ENCODE measurements at places on chromosomes 11 and 22.
A peak's percentile ranks its signal among the peaks of the same experiment; 100 is the strongest.

GRCh38 chr22:37165066-37165465, 15.3 kb upstream of the IL2RB start:
- no peak for DNase-seq

DNA sequence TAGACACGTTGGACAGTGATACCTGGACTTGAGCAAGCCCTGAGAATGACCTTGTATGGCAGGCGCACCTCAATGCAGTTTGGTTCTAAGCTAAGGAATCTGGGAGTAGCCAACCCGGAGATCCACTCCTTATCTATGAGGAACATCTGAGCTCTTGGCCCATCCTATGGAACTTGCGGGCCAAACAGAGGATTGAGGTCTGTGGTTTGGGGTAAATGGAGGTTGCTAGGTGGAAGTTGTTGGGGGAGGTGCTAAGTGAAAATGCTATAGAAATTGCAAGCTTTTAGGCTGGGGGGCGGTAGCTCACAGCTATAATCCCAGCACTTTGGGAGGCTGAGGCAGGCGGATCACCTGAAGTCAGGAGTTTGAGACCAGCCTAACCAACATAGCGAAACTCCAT, 8.9 kb downstream of the GDPD5 start:
- peak; percentile 12 for DNase-seq

DNA sequence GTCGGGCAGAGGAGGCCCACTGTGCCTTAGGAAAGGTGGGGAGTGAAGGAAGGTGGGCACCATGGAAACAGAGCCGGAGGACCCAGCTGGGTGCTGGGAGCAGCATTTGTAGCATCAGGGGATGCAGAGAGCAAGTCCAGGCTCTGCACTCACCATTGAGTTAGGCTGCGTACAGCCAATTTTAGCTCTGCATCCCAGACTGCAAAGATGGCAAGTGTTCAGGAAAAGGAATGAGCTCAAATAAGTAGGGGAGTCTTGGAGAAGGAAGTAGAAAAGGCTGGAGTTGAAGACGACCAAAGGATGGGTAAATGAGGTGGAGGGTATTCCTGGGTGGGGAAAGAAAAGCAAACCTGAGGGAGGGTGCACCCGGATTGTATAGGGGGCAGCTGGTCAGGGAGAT, 31.6 kb upstream of the ETS1 start:
- no peak for DNase-seq

GRCh38 chr11:63961608-63962412, 12.6 kb upstream of the COX8A start:
- DNase-seq, result peak; percentile 90

DNA sequence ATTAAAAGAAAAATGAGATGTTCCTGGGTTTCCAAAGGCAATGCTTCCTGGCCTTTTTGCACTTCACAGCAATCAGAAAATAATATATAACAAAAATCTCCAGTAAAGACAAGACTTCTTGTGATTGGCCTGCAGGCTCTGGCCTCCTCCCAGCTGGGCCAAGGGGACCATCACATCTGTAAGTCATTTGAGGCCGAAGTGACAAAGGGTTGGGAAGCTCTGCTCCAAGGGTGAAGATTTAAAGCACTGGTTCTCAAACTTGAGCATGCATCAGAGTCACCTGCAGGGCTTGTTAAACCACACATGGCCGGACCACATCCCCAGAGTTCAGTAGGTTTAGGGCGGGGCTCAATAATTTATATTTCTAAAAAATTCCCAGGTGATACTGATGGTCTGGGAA, 32.1 kb downstream of the ARFGAP2 start:
- DNase-seq, result no peak

DNA sequence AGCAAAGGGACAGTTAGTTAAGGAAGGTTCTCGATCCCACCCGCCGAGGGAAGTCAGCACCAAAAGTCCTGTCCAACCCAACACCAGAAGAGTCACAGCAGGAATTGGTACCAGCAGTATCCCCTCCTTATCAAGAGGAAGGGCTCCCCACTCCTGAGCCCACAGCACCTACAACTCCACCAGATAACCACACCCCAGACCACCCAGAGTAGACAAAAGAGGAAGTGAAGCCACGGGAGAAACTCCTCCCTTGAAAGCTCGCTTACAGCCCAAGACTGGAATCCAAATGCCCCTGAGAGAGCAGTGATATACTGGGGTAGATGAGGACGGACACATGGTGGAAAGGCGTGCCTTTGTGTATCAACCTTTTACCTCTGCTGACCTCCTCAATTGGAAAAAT, 7.3 kb upstream of the CD5 start:
- DNase-seq, result no peak

DNA sequence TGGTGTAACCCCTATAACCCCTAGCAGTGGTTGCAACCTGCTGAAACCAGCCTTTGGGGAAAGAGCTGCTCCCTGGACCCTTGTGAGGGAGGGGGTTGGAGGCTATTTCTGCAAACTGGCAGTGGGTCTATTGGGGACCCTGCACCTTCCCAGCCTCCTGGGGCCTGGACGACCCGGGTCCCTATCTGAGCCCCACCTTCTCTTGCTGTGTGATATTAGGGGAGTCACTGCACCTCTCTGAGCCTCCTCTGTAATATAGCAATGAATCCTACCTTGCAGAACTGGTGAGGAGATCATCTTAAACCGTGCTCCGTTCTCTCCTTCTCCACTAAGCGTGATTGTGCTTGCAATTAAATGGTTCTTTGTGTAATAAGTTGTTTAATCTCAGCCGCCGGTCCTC, 24.0 kb upstream of the MPPED1 start:
- no peak for DNase-seq

DNA sequence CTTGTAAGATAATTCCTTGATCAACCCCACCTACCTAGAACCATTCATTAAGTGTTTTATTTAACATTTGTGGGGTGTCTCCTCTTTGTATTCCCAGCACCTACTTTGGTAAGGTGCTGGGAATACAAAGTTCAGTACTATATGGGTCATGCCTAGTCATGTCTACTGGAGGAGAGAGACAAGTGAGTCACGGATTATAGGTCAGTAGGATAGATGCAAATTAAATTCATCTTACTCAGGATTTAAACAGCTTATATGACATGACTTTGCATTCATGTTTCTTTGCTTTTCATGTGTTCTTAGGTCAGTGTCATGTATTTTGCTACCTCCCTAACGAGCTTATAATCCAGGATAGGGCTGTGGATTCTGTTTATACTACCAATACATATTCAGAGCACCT, 3.4 kb upstream of the FADS1 start:
- DNase-seq, result no peak

DNA sequence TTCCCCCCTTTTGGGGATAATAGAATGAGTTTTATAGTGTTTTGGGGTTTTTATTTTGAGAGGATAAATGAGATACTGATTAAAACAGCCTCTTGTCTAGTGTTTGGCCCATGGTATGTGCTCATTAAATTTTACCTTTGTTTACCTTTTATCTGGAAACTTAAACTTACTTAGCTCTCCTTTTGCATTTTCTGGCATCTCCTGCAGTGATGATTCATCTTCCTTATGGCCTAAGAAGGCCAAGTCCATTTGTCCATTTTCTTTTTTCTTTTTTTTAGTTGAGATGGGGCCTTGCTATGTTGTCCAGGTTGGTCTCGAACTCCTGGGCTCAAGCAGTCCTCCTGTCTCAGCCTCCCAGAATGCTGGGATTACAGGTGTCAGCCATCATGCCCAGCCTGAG, 156.3 kb downstream of the COMMD9 start:
- no peak for DNase-seq

GRCh38 chr22:36365020-36365411, 22.8 kb downstream of the MYH9 start:
- DNase-seq, result peak; percentile 67

GRCh38 chr11:64362339-64362738, 3.4 kb downstream of the RPS6KA4 start:
- DNase-seq, result no peak

GRCh38 chr11:98871690-98872089, 149.1 kb upstream of the CNTN5 start:
- no peak for DNase-seq

- DNase-seq, result peak; percentile 16
Measured at GRCh38 chr11:68694431-68695297, 10.3 kb downstream of the GAL start.

- peak; percentile 43 for DNase-seq
Measured at GRCh38 chr22:38214302-38215056, 12.7 kb downstream of the MAFF start.

GRCh38 chr11:587978-588380, 11.7 kb downstream of the PHRF1 start:
- peak; percentile 94 for DNase-seq

DNA sequence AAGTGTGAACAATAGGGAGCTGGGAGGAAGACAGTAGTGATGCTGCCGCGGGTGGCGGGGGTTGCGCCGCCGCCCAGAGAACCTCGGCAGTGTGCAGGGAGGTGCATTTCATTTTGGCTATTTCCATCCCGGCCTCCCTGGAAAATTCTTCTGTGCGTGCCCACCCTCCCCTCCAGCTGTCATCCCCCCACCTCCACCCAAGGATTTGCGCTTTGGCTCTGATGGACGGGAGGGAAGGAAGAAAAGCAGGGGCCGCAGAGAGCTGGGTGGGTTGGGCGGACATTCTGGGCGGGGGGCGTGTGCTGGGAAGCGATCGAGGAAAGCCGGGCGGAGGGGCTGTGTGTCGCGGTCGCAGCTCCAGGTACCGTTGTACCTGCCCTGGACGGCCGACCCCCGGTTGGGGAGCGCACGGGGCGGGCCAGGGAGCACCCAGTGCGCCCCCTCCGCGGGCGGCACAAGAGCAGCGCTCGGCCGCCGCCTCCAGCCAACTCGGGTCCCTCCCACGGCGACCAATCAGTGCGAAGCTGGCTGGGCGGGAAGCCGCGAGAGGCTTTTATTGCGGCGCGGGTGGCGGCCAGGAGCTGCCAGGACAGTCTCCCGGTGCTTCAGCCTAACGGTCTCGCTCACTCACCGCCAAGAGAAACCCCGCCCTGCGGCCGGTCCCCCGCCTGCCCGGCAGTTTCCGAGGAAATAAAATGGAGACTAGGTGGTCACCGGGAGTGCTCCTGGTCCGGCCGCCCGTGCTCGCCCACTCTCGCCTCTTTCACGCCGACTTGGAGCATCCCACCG, 1.6 kb downstream of the NCAM1 start:
- no peak for DNase-seq

GRCh38 chr11:9214765-9215164, 50.4 kb downstream of the DENND5A start:
- no peak for DNase-seq

DNA sequence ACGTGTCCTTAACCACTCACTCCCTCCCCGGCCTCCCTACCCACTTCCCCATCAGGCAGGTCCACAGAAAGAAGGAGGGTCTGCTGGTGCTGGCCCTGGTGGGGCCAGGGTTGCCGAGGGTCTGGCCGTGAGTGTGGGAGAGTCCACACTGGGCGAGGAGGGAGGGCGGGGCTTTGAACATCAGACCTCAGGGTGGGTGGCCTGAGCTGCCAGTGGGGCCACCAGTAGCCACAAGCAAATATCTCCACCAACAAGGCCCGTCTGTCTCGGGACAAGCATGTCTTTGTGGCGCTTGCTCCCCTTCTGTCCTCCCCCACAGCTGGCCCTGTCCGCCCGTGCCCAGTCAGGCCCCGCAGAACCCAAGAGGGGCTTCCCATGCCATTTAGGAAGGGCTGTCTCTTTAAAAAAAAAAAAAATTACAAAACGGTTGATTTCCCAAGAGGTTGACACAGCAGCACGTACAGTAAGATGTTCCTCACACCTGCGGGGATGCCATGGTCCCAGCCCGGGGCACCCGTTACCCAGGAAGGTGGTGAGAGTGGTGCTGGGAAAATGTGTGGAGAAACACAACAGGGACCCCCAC, 17.7 kb upstream of the TALDO1 start:
- DNase-seq, result peak; percentile 39

GRCh38 chr11:16874275-16874975, 136.0 kb downstream of the C11orf58 start:
- no peak for DNase-seq

- no peak for DNase-seq
Measured at GRCh38 chr11:117900720-117901440, 24.4 kb upstream of the FXYD6 start.

DNA sequence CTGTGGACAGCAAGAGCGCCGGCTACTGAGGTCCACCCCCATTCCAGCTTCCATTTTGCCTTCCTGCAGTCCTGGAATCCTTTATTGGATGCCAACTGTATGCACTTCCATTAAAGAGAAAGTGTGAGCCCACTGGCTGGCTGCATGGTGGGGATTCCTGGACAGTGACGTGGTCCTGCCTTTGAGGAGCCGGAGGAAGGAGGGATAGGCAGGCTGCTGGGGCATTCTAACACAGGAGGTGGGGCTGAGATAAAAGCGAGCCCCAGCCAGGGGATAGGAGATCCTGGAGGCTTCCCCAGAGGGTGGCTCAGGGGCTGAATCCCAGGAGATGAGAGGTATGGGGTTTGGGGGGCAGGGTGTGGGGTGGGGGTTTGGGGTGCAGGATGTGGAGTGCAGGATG, 984.7 kb downstream of the BRD1 start:
- no peak for DNase-seq

DNA sequence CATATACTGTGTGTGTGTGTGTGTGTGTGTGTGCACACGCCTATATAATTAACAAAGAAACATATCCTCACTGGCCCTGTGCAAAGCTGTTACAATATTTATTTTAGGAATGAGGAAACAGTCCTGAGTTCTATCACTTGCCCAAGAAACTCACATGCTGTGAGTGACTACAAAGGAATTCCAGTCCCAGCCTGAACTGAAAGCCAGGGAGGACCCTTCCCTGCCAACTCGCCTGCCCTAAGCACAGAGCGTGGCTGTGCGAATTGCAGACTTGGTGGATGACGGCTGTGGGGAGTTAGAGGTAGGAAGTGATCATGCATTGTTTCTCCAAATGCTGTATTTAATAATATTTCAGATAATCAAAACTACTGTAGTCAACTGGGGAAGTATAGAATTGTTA, 26.4 kb upstream of the CD5 start:
- peak; percentile 82 for DNase-seq
